ENCODE measurements at places on chromosomes 3 and 15. TPM values are rescaled to one million over a fixed set of nuclear protein-coding genes. Genes with fewer than 3 reads are reported as not detected.

Gene MYNN
- 21.6 TPM for total RNA-seq

Gene CFAP20DC
- 1.5 TPM for total RNA-seq

Gene MRPL47
- total RNA-seq = 38.7 TPM

Gene PP2D1
- total RNA-seq = not detected

DNA sequence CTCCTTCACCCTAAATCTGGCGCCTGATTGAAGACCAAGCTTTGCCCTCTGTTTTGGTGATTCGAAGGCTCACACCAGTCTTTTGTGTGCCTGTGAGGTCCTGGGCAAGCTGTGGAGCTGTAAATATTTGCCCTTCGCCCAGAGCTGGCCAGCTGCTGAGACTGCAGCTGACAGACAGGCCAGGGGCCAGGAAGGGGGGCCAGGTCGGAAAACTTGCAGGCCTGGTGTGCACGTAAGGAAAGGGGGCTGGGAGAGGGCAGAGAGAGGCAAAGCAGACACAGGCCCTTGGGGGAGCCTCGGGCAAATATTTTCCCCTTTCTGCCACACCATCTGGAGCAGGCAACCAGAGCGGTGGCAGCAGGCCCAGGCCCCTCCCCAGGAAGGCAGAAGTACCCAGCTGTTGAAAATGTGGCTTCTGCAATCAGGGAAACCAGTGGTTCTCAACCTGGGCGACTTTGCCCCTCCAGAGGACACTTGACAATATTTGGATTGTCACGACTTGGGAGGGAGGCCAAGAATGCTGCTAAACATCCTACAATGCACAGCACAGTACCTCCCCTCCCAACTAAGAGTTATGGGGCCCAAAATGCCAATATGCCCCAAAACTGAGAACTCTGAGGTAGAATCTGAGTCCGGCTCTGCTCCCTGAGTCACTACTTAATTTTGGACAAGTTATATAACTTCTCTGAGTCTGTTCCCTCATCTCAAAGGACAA lies 2.5 kb downstream of the PDZRN3 start:
- peak; percentile 86 for DNase-seq

GRCh38 chr3:139325551-139325950 lies 18.3 kb upstream of the MRPS22 start:
- DNase-seq = peak; percentile 43

GRCh38 chr3:14823393-14823792 lies 4.6 kb downstream of the FGD5 start:
- no peak for DNase-seq

- DNase-seq = no peak
Observed at GRCh38 chr3:89954137-89954536, 846.7 kb downstream of the EPHA3 start.

GRCh38 chr15:68028888-68029207 lies 25.3 kb upstream of the PIAS1 start:
- DNase-seq = no peak

DNA sequence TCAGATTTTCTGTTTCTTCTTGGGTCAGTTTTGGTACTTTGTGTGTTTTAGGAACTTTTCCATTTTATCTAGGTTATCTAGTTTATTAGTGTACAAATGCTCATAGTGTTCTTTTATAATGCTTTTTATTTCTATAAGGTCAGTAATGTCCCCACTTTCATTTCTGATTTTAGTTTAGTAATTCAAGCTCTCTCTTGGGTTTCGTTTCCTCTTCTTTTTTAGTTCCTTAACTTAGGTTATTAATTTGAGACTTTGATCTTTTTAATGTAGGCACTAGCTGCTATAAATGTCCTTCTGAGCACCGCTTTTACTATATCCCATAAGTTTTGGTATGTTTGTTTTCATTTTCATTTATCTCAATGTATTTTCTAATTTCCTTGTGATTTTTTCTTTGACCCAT lies 27.0 kb upstream of the CD200R1L start:
- DNase-seq = peak; percentile 6

DNA sequence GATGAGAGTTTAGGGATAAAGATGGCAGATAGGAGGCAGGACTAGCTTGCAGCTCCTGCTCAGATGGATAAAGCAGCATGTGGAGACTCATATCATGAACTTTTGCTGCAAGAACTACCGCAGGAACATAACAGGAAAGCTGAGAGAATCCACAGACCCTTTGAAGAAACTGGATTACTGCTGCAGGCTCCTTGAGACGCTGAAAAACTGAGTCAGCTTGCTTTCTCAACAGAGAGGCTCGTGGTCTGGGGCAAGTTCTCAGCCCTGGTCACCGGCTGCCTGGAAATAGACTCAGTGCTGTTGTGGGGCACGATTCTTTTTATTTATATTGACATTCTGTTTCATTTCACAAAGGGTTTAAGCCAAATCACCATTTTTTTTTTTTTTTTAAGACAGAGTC lies 28.8 kb upstream of the TRIM59 start:
- DNase-seq = no peak

- peak; percentile 90 for DNase-seq
Observed at GRCh38 chr3:15805756-15806266, 8.0 kb upstream of the ANKRD28 start.

DNA sequence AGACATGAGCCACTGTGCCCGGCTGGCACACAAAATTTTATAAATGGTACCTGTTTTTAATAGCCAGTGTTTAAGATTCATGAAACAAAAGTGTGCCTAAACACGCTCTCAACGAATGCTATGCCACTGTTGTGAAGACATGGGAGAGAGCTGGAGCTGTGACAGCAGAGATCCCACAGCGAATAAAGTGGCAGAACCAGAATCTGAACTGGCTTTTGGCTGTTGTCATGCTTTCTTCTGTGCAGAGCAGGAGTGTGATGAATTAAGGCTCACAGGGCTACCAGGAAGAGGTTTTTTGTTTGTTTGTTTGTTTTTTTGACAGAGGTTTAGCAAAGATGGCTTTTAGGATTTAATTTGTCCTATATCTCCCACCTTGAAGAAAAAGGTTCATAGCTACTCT lies 14.5 kb downstream of the PTPRG start:
- DNase-seq = no peak

DNA sequence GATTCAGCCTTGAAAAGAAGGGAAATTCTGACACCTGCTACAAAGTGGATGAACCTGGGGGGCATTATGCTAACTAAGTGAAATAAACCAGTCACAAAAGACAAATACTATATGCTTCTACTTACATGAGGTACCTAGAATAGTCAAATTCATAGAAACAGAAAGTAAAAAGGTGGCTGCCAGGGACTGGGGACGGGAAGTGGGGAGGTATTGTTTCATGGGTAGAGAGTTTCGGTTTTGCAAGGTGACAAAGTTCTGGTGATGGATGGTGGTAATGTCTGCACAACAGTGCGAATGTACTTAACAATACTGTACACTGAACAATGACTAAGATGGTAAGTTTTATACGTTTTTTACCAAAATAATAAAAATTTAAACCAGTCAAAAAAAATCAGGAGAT lies 4.8 kb downstream of the IDH2 start:
- DNase-seq = no peak

GRCh38 chr15:44566155-44566540 lies 29.2 kb downstream of the EIF3J start:
- DNase-seq = no peak

- DNase-seq = no peak
Observed at GRCh38 chr3:128348805-128349531, 117.7 kb downstream of the DNAJB8 start.

DNA sequence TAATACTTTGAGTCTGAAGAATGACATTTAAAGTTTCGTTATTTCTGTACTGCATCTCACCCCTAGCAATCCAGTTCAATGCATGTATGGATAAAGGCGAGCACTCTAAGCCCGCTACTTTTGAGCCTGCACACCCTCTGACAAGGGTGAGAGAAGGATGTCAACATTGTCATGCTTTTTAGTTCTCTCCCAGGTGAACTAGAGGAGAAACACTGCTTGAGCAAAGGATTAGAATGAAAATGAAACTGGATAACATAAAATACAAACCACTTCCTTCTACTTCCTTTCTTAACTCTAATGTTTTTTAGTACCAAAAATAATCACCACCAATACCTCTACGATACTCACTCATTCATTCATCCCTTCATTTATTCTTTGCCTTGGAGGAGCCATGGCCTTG lies 588.7 kb upstream of the NR2F2 start:
- DNase-seq = no peak

DNA sequence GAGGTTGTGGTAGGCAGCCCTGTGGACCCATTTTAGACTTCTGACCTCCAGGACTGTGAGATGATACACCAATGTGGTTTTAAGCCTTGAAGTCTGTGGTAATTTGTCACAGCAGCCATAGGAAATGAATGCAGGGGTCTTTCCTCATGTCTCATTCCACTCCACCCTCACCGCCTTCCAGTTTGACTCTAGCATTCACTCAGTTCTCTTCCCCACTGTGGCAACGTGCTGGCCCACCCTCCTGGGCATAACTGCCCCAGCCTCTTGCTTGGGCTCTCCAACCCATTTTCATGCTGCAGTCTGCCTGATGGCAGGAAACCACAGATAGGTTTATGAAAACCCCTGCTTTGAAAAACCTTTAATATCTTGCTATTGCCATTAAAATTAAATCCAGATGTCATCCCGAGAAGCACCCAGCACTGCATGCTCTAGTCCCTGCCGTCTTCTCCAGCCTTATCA lies 7.3 kb upstream of the TRNT1 start:
- no peak for DNase-seq

GRCh38 chr3:15216501-15216900 lies 10.5 kb downstream of the CAPN7 start:
- no peak for DNase-seq

- no peak for DNase-seq
Observed at GRCh38 chr3:33194303-33194702, 24.3 kb downstream of the SUSD5 start.

DNA sequence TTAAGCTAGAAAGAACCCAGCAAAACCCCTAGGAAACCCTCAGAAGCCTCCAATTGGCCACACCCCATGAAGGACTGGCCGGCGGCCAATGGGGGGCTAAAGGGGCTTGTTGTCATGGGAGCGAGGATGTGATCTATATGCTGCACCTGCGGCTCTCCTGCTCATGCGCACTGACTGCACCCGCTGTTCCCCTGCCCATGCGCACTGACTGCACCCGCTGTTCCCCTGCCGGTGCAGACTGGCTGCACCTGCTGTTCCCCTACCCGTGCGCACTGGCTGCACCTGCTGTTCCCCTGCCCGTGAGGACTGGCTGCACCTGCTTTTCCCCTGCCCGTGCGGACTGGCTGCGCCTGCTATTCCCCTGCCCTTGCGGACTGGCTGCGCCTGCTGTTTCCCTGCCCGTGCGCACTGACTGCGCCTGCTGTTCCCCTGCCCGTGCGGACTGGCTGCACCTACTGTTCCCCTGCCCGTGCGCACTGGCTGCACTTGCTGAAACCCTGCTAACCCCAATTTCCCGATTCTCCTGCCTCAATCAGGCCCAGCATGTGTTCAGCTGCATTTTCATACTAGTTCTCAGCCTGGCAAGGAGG lies 16.8 kb upstream of the MCCC1 start:
- peak; percentile 70 for DNase-seq

GRCh38 chr3:34676436-34676835 lies 878.0 kb downstream of the PDCD6IP start:
- DNase-seq = no peak

GRCh38 chr3:13339833-13340232 lies 80.3 kb downstream of the NUP210 start:
- no peak for DNase-seq

DNA sequence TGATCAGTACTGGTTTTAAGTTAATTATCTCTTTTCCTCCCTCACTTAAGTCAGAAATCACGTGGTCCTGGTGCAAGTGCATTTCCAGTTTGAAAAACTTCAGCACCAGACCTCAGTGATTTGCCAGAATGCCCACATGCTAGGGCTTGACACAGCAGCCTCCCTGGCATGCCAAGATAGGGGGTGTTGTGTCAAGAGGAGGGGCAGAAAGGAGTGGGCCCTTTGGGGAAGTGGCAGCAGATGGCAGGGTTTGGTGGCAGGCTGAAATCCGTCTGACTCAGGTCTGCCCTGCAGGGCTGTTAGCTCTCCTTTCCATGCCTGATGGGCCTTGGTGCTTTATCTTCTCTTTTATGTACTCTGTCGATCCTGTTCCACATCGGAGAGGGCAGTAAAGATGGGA lies 23.4 kb downstream of the PXK start:
- no peak for DNase-seq

- peak; percentile 40 for DNase-seq
Observed at GRCh38 chr3:178131801-178132200, 404.4 kb upstream of the KCNMB2 start.

DNA sequence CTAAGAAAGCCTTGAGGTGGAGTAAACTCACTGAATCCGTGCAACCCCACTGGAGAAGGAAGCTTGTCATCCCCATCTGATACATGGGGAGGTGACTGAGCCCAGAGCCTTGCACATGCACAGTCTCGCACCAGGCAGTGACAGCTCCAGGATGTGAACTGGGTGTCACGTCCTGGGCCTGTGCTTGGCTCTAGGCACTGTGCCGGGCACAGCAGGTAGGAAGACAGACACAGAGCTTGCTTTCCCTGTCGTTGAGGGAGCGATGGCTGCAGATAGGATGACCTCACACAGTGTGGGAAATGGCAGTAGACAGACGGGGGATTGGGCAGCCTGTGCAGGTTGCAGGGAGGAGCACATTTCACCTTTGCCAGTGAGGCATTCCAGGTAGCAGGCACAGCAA lies 12.2 kb upstream of the ATP2B2 start:
- no peak for DNase-seq

Data from muscle of leg (tissue), 16 donors.